ENCODE measurements at places on chromosomes 12 and 14. TPM values are rescaled to one million over a fixed set of nuclear protein-coding genes. Genes with fewer than 3 reads are reported as not detected.

RTRAF gene
- total RNA-seq = 166 TPM

AKAP5 gene
- total RNA-seq = 5.6 TPM

KANSL2 gene
- total RNA-seq = 55.3 TPM

TCTN1 gene
- 82.5 TPM for total RNA-seq

OAS2 gene
- total RNA-seq = 14.0 TPM

KRT74 gene
- not detected for total RNA-seq

KRT73 gene
- total RNA-seq = 0.11 TPM

AICDA gene
- 0.26 TPM for total RNA-seq

All from urinary bladder (tissue), 4 donors.